ENCODE measurements at places on chromosomes 7 and 10.

DNA sequence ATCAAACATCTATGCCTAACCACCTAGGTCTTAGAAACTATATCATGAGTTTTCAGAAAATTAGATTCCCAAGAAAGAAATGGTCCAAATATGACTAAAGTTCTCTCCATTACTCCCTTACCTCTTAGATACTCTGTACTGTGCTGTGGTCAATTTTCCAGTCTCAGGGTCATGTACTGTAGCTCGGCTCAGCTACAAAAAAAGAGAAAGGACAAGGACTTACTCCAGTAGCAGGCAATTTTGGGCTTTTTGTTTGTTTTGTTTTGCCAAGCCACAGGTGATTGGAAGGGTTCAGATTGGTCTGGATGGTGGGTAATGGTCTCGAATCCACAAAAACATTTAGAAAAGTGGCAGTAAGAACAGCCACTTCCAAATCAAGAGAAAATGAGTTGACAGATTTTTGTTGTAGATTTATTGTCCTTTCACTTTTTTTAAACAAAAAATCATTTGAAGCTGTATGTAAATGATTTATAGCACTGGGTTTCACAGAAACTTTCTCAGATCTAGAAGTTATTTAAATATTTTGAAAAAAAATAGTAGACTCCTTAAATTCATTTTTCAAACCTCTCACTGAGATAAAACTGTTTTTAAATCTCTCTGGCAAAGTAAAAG, 52.8 kb downstream of the P4HA1 start:
- no peak for DNase-seq

- no peak for DNase-seq
These were observed 6.4 kb upstream of the JAZF1 start for GRCh38 chr7:28187012-28187411.

DNA sequence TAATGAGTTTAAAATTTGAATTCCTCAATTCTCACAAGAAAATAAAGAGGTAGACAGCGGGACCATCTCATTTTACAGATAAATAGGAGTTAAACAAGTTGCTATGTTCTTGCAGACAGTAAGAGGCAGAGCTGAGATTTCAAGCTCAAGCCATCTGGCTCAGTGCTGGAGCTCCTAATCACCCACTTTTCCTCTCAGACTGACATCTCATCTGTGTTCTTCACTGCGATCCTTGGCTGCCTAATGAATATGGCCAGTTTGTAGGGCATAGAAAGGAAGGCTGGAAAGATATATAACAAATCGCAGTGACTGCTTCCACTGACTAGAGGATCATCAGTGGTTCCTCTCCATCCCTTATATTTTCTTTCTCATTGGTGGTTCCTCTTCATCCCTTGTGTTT, 151.2 kb downstream of the MPP7 start:
- DNase-seq, result no peak

- no peak for DNase-seq
These were observed 88.6 kb upstream of the PPP1R3A start for GRCh38 chr7:114007386-114007785.

GRCh38 chr10:131694781-131695495, 205.9 kb upstream of the PPP2R2D start:
- no peak for DNase-seq

GRCh38 chr7:116166156-116166555, 44.2 kb upstream of the TES start:
- DNase-seq, result no peak

- DNase-seq, result no peak
These were observed 94.9 kb downstream of the ZMIZ1 start for GRCh38 chr10:79163666-79163975.

DNA sequence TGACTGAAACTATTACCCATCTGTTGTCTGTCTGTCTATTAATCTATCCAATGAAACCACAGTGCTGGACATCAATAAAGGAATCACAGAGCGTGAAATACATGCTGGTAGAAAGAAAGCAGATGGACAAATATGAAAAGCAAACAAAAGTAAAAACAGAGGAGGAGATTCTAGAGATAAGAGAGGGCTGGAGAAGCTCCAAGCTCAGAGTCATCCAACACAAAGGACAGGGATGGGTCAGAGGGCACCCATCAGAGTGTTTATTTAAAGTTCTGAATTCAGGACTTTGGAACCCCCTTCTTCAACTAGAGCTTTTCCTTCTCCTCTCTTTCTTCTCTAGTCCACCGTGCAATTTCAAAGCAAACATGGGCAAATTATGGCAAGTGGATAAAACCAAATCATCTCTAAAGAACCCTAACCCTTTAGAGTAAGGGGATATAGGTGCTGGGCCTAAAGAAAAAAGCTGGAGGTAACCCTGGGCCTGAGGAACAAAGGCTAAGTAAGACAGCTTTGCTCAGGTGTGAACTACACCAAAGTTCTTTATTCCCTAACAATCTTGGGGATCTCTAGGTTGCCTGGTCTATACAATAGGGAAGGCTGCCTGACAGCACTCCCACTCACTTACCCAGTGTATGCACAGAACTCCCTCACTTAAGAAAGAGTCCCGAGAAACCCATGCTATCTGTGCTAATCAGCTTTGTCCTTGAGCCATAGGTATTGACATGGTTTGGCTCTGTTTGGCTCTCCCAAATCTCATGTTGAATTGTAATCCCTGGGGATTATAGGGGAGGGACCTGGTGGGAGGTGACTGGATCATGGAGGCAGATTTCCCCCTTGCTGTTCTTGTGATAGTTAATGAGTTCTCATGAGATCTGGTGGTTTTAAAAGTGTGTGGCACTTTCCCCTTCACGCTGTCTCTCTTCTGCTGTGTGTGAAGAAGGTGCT, 97.0 kb downstream of the BAMBI start:
- DNase-seq, result no peak

GRCh38 chr10:24462291-24462813, 253.4 kb downstream of the KIAA1217 start:
- DNase-seq, result no peak

DNA sequence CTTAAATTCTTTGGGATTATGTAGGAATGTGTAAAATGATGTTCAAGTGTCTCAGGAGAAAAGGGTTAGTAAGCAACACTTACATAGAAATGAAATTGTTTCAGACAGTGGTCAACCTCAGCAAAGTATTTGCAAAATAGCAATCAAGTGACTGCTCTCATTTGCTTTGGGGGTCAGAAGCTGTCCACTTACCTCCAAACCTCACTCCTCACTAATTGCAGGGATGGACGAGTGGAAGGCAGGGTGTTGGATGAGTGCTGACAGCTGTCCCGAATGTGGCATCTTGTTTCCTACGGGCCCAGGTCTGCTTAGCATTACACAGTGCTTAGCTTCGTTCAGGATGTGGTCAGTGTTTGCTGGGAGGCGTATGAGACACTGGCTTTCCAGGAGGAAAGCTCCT, 437.0 kb downstream of the SUGCT start:
- no peak for DNase-seq

- DNase-seq, result no peak
These were observed 28.2 kb downstream of the IL2RA start for GRCh38 chr10:6033954-6034353.

GRCh38 chr7:47088329-47089067, 493.4 kb downstream of the TNS3 start:
- DNase-seq, result no peak

DNA sequence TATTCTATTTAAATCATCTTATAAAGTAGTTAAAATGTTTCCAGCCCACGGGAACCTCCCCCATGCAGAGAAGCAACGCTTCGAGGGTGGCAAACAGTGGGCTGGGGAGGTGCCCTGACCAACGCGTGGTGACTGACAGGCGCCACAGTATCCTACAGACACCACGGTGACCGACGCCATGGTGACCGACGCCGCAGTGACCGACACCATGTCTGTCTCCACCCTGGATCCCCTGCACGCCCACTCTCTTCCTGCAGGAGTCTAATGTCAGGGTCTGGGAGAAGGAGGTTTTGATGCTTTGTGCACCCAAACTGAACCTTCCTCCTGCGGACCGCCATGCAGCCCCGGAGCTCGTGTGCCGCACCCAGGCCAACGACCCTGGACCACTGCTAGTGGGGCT, 464.4 kb downstream of the PTPRN2 start:
- DNase-seq, result no peak

GRCh38 chr10:1047937-1048336, 982 bp downstream of the IDI1 start:
- DNase-seq, result no peak

- DNase-seq, result no peak
These were observed 51.2 kb upstream of the CFAP46 start for GRCh38 chr10:132993271-132994184.

- no peak for DNase-seq
These were observed 71.9 kb downstream of the WIPF3 start for GRCh38 chr7:29878081-29878688.

DNA sequence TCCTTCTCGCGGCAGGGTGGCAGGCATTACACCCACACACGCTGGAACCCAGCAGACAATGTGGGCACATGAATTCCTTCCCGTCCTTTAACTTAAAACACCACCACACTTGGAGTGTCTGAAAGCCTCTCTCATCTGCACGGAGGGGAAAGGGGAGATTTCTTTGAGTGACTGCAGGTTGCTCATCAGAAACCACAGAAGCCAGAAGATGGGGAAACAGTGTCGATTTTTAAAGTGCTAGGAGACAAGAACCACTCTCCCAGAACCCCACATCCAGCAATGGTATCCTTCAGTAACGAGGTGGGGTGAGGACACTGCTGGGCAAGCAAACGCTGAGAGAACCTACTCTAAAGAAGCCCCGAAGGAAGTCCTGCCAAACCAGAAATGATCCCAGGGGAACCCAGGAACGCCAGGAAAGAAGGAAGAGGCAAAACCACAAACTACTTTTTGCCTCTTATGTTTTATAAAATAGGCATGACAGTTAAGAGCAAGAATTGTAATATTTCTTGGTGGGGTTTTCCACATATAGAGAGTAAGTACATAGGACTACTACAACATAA, 254.3 kb downstream of the ELFN1 start:
- no peak for DNase-seq

GRCh38 chr10:73110345-73110849, at the start of gene NUDT13:
NUDT13 (plus strand) TSS chr10:73110455; CDS start chr10:73114366, 3,911 bp downstream.
- peak; percentile 76 for DNase-seq

DNA sequence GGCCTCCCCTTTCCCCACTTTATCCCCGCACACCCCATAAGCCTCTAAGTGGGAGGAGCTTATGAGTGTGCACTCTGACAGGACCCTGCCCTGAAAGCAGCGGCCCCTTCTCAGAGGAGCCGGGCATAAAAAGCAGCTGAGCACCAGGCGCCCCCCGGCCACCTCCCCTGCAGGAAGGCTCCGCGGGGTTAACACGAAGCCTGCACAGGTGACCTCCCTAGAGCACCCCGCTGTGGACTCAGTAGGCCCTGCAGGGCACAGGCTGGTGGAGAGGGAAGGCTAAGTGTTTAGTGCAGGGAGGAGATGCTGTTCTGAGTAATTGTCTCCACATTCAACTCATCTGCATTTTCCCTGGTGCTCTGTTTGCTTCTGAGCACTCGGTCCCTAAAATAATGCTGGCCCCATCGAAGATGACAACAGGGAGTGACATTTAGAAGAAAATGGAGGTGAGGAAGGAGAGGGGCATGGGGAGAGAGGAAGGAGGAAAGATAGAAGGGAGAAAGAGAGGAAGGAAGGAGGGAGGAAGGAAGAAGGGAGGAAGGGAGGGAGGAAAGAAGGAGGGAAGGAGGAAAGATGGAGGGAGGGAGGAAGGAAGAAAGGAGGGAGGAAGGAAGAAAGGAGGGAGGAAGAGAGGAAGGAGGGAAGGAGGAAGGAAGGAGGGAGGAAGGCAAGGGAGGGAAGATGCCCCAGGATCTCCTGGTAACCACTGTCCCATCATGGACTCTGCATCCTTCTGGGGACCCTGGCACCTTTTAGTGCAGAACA, 25.4 kb upstream of the CNPY1 start:
- no peak for DNase-seq

DNA sequence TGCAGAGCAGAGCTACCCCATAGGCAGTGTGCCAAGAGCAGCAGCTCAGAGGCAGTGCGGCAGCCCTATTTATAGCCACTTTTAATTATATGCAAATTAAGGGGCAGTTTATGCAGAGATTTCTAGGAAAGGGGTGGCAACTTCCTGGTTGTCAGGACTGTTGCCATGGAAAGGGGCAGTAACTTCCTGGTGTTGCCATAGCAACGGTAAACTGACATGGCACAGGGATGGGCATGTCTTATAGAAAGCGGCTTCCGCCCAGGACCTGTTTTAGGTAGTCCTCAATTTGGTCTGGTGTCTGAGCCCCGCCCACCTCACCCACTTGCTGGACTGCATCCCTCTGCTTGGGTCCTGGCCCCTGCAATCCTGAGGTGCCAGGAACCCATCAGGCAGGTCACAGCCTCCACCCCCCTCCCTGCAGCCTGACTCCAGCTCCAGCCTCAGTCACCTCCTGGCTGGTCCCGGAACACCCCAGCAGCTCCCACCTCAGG, 115.8 kb downstream of the TMEM130 start:
- DNase-seq, result no peak

- no peak for DNase-seq
These were observed 123.4 kb downstream of the STK31 start for GRCh38 chr7:23833405-23833804.

DNA sequence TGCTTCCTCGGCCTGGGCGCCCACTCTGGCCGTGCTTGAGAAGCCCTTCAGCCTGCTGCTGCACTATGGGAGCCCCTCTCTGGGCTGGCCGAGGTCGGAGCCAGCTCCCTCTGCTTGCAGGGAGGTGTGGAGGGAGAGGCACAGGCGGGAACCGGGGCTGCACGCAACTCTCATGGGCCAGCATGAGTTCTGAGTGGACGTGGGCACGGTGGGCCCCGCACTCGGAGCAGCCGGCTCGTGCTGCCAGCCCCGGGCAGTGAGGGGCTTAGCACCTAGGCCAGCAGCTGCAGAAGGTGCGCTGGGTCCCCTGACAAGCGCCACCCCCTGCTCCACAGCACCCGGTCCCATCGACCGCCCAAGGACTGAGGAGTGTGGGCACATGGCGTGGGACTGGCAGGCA, 9.0 kb upstream of the PDK4 start:
- DNase-seq, result no peak

DNA sequence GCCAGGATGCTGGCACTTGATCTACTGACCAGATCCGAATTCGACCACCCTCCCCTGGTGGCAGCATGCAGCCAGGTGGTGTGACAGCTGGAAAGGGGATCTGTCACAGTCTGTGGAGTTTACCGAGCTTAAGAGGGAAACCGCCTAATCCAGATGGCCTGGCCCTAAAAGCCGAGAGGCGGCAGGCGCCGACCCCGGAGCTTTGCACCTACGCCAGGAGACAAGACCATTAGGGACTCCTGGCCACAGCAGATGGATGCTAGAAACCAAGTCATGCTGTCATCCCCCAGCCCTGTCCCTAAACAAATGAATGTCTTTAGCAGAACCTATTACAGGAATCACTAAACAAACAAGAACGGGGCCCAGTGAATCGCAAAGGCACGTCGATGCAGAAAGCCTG, 27.7 kb downstream of the RCC1L start:
- DNase-seq, result no peak
